ENCODE measurements at places on chromosomes 12 and 14. TPM values are rescaled to one million over a fixed set of nuclear protein-coding genes. Genes with fewer than 3 reads are reported as not detected.

The TC2N gene
- 33.3 TPM for polyA plus RNA-seq

The ZNF891 gene
- 0.67 TPM for polyA plus RNA-seq

The KIF26A gene
- 7.7 TPM for polyA plus RNA-seq

The TMTC1 gene
- polyA plus RNA-seq = 3.0 TPM

The LRTM2 gene
- not detected for polyA plus RNA-seq

The NELL2 gene
- polyA plus RNA-seq = 2.7 TPM

The EMP1 gene
- 29.2 TPM for polyA plus RNA-seq

The MOK gene
- polyA plus RNA-seq = 8.7 TPM

The KRT71 gene
- not detected for polyA plus RNA-seq

The KRT75 gene
- not detected for polyA plus RNA-seq

The NUDT4 gene
- polyA plus RNA-seq = 30.4 TPM

The RNASE4 gene
- 19.6 TPM for polyA plus RNA-seq

The NOXRED1 gene
- polyA plus RNA-seq = 0.24 TPM

The JPH4 gene
- polyA plus RNA-seq = 0.79 TPM

The RNFT2 gene
- polyA plus RNA-seq = 0.30 TPM

The PTHLH gene
- polyA plus RNA-seq = not detected

The IL26 gene
- not detected for polyA plus RNA-seq

The LIN7A gene
- 0.53 TPM for polyA plus RNA-seq

The ZDHHC22 gene
- 0.02 TPM for polyA plus RNA-seq

The CCDC38 gene
- polyA plus RNA-seq = not detected

The ADCY4 gene
- polyA plus RNA-seq = 107 TPM

The LTB4R2 gene
- 0.79 TPM for polyA plus RNA-seq

The AGAP2 gene
- 2.2 TPM for polyA plus RNA-seq

The ANHX gene
- polyA plus RNA-seq = not detected

The TEX52 gene
- polyA plus RNA-seq = not detected

The SPIC gene
- not detected for polyA plus RNA-seq

The NEDD1 gene
- 11.6 TPM for polyA plus RNA-seq

The KRT80 gene
- polyA plus RNA-seq = 5.4 TPM

The FGF6 gene
- not detected for polyA plus RNA-seq
